ENCODE measurements at places on chromosomes 12 and 14.

DNA sequence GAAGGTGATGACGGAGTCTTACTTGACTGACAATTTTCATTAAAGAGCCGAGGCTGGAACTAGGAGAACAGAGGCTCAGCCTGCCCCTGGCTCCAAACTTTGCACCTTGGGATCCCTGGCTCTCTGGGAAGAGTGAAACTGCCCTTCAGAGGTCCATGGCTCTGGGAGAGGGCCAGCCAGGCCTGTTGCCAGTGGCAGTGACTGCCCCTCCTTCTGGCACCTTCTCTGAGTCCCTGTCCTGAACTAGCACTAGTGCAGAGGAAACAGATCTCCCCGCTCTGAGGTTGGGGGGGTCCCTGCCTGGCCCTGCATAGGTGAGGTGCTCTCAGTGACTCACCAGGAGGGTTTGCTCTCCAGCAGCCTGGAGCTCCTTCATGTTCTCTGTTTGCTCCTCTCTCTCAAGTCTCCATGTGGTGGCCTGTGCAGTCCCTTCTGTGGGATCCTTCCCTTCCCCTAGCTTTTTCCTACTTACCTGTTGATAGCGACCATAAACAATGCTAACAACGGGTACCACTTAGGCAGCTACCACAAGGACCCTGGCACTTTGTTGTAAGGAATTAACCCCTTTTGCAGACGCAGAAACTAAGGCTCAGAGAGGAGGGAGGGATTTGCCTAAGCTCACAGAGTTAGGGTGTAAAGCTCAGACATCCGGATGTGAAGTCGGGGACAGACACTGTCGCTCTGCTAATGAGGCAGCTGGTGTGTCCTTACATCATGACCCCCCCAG, 22.4 kb downstream of the FAM222A start:
- DNase-seq = no peak

- DNase-seq = no peak
Measured at GRCh38 chr12:123485756-123486155, 27.8 kb downstream of the SNRNP35 start.

- no peak for DNase-seq
Measured at GRCh38 chr12:25591144-25591543, 38.1 kb upstream of the LMNTD1 start.

DNA sequence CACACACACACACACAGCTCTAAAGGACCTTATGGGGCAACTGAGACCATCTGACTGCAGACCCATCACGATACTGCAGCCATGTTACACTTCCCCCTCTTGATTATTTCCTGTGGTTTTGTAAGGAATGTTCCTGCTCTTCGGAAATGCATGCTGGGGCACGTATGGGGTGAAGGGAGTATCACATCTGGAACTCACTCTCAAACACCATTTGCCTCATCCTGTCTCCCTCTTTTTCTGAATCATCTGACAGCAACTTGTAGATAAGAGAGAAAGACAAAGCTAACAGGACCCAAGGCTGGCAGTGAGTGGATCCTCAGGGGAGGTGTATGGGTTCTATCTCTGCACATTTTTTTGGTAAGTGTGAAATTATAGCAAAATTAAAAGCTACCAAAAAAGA, 50.3 kb downstream of the RIMBP2 start:
- no peak for DNase-seq

GRCh38 chr14:23366426-23366921, 1.5 kb upstream of the EFS start:
- peak; percentile 76 for DNase-seq

DNA sequence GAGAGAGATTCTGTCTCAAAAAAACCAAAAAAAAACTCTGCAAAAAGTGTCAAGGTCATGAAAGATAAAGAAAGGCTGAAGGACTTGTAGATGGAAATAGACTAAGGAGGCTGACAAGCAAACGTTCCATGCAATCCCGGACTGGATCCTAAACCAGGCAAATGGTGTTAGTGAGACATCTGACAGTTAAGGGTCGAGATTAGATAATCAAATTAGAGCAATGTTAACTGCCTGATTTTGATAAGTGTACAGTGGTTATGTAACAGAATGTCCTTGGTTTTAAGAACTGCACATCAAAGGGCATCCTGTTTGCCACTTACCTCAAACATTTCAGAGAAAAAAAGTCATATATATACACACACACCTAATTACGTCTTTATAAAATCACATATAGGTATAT, 3.5 kb upstream of the RAN start:
- no peak for DNase-seq

DNA sequence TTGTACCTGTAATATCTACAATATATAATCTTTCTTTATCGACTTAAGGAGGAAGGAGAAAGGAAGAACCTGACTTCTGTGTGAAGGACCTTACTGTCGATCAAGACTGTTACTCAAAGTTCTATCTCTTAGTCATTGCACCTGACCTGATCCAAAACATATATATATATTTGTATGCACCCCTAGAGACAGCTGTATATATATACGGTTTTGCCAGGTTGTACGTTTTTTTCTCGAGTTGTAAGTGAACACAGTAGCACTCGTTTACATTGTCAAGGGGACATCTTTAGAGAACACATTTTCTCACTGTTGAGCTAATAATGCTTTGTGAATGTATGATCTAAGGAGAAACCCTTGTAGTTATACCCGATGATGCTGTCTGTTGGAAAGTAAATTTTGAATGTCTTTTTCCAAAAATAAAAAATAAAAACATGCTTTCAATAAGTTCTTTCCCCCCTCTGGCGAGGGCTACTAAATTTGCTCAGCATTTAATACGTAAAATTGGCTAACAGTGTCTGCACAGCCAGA, 536 bp upstream of the SLC35E3 start:
- DNase-seq = peak; percentile 3

DNA sequence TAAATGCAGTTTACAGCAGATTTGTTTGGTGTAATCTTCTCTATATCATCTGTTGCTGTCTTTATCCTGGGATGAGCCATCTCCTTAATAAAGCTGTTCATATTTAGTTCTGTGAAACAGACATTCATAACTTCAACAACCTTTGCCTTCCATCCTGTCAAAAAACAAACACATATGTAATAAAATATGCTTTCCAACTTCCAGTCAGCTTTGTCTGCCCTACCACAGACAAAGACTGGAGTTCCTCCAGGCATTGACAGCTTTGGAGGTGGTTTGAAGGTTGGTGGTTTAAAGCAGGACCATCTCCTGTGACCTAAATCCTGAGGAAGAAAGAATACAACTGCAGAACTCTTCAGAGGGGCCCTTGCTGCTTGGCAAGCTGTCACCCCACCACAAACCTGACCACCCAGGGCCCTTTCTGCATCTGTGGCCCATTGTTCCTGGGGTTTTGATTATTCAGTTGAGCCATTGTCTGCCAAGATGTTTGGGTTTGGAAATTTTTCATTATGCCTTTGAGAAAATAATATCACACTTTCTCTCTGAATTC, 28.2 kb upstream of the PTGR2 start:
- DNase-seq = no peak

- peak; percentile 38 for DNase-seq
Measured at GRCh38 chr14:96362071-96362964, 823 bp downstream of the ATG2B start.

GRCh38 chr14:59464486-59465315, 479 bp downstream of the GPR135 start:
- peak; percentile 80 for DNase-seq

DNA sequence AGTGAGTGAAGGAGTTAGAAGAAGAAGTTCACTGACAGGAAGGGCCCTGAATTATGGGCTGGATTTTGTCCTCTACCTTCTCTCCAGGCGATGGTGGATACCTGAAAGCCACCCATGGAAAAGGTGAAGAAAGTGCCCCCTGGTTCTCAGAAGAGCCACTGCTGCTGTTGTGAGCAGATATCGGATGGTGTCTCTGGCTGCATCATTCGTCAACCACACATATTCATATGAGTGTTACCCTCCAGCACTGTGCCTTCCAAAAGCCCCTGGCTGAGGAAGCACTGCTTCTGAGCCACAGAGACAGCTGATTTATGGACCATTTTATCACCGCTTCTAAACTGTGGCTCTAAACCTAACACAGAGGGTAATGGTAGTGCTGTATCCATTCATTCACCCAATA, 2.0 kb upstream of the ACTN1 start:
- no peak for DNase-seq

DNA sequence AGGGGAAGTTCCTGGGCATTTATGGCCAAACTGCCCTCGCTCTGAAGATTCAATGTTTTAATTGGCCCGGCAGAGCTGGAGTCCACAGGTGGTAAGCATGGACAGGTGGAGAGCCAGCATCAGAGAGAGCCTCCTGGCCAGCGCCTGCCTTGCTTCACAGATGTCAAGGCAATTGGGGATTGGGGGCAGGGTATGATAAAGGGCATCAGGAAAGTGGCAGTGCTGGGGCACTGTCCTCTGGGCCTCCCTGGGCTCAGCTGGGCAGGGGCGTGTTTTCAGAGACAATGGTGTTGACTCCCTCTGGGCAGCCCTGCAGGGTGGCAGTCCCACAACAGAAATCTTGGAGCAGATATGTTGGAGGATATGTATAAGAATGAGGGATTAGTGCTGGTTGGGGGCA, 237.3 kb downstream of the CACNA1C start:
- no peak for DNase-seq

GRCh38 chr14:74459289-74459946, 33.4 kb upstream of the SYNDIG1L start:
- DNase-seq = peak; percentile 51

- no peak for DNase-seq
Measured at GRCh38 chr14:28116716-28117115, 649.9 kb upstream of the FOXG1 start.

- DNase-seq = peak; percentile 39
Measured at GRCh38 chr12:2963760-2964292, 4.6 kb downstream of the TEAD4 start.
